ENCODE measurements at places on chromosomes 2 and 18. TPM values are rescaled to one million over a fixed set of nuclear protein-coding genes. Genes with fewer than 3 reads are reported as not detected.

DNA sequence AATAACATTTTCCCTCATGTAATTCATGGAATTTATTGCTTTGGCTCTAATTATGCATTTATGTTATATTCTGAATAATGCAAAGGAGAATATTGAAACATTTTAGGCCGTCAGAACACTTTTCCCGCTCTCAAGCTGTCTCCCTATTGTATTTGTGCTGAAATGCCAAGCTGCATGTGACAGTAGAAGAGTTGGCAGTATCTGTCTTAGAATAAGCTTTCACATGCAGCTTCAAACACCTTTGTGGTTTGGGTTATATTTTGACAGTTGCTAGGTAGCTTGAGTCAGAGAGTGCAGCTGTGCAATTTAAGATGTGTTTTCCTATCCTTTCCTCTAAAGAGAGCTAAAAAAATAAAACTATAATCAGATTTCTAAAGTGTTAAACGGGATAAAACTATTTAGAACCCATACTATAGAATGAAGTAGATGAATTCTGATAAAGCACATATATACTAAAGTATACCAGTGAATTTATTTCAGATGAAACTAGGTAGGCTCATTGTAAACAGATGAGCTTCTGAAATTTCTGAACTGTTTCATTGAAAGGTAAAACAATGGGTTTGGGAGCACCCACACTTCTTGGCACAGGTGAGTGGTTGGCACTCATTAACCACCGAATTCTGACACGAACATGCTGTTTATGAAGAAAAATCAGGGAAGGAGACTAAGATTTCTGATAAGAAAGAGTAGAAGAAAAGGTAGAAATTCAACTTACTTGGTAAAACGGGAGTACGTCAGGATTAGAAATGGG lies 43.4 kb downstream of the PLCL1 start:
- no peaks in the 10 kb centered on the region for H3K4me1 ChIP-seq
- H3K27me3 ChIP-seq: no peaks in the 10 kb centered on the region
- H3K4me3 ChIP-seq: no peak overlapping the region

DNA sequence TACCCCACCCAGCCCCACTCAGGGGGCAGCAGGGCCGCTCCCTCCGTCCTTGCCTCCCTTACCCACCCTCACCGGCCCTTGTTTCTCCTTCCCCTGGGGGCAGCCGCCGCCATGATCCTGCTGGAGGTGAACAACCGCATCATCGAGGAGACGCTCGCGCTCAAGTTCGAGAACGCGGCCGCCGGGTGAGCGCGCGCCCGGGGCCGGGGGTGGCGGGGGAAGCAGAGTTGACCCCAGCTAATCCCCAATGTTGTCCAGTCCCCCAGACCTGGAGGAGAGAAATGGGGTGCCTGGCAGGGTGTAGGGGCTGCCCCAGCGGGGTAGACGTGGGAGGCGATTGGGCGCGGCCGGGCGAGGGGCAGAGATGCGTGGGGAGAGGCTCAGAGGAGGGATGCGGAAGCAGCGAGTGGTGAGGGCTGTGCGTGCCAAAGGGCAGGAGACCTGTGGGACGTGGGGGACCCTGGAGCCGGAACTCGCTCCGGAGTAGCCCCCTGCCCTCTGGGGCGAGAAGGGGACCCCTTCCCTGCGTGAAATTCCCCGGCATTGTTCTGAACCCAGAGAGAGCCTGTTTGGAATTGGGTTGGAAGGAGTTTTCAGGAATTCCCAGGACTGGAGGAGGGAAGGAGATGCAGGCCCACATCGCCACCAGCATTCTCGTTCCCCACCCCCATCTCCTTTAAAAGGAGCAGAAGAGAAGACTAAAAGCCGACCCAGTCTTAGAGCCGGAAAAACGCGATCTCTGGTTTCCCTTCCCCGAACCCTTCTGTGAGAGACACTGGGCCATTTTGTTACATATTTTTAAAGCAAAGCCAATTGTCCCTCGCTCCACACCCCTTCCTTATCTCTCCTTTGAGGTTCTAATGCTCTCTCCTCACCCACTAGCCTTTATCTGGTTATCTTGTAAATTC lies 625 bp downstream of the ARPC2 start:
- no peaks in the 10 kb centered on the region for H3K27me3 ChIP-seq
- H3K27ac ChIP-seq: peak overlapping the region; percentile 94
- DNase-seq: peak; percentile 52
- H3K4me3 ChIP-seq: peak overlapping the region; percentile 96
- H3K4me1 ChIP-seq: peaks cover 11% of the 10 kb centered on the region
- no peaks in the 10 kb centered on the region for H3K36me3 ChIP-seq

DNA sequence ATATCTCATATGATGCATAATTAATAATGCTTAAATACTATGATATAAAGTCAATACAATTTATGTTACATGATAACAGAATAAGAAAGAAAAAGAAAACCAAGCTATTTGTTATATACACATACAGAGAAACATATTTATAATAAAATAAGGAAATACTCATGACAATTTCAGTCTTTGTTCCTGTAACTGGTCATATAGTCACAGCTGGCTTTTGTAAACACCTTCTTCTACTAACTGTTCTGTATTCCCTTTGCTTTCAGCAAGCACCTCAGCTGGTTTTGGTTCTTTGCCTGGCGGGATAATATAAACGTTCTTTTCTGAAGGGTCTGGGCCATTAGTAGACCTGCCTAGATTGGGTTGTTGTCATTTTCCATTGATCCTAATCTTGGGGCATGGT lies 158.5 kb downstream of the COPS8 start:
- no peak overlapping the region for H3K27ac ChIP-seq
- no peaks in the 10 kb centered on the region for H3K27me3 ChIP-seq
- no peak for DNase-seq
- H3K36me3 ChIP-seq: no peaks in the 10 kb centered on the region

DNA sequence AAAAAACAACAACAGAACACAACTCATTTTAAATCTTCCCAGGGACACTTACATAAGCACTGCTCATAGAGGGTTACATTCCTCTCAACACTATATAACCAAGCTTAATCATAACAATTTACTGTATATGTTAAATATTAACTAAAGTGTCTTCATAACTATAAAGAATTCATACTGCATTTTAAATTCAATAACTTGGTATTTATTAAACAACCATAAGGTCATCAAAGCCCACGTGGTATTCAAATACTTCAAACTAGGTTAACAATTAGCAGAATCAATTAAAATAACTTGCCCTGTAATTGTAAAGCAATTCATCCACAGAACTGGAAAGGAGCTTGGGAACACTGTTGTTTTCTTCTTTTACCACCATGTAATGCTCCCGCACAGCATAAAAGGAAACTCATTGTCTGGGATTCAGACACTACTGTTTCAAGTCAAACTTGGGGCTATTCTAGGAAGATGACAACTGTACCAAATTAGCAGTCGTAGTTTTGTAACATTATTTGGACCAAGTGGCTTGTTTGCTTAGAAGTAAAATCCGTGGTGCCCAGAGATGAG lies 10.4 kb downstream of the GAREM1 start:
- H3K27me3 ChIP-seq: no peaks in the 10 kb centered on the region
- H3K4me3 ChIP-seq: no peak overlapping the region
- H3K4me1 ChIP-seq: no peaks in the 10 kb centered on the region

The RESP18 gene
- total RNA-seq: not detected
